ENCODE measurements at places on chromosomes 16 and 17.
A peak's percentile ranks its signal among the peaks of the same experiment; 100 is the strongest.

- no peak for DNase-seq
These were observed 136.4 kb downstream of the CDK5R1 start for GRCh38 chr17:32623196-32623595.

DNA sequence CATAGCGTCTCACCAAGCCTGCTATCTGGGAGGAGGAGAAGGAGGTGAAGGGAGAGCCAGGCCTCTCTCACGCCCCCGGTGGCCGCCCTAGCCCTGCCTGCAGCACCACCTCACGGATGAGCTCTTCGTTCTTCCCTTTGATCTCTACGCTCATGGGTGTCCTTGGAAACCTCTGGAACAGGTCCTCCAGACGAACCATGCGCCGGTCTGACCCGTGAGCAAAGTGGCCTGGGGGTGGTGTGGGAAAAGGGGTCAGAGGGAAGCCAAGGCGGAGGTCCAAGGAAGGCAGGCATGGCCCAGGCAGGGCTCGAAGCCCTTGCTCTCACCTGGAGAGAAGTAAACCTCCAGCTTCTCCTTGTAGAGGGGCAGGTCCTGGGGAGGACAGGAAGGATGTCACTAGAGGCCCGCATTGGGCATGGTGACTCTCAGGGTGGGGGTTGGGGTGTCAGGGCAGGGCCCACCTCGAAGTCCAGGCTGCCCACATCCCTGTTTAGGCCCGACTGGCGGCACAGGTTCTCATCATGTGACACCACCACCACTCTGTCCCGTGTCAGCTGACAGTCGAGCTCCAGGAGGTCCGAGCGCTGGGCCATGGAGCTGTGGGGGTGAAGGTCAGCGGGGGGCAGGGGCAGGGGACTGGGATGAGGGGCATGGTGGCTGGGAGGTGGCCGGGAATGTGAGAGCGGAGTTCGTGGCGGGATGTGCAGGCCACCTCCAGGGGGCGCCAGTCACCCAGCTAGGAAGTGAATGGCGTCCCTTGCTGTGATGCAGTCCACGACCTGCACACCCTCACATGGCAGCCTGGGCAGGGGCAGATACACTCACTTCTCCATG lies 923 bp downstream of the GDPD3 start:
- DNase-seq: peak; percentile 67

- no peak for DNase-seq
These were observed 27.1 kb downstream of the HNF1B start for GRCh38 chr17:37717627-37718323.

GRCh38 chr17:53273126-53273525 lies 549.6 kb upstream of the KIF2B start:
- DNase-seq: no peak

- DNase-seq: no peak
These were observed 342.3 kb downstream of the SNX29 start for GRCh38 chr16:12318661-12319427.

DNA sequence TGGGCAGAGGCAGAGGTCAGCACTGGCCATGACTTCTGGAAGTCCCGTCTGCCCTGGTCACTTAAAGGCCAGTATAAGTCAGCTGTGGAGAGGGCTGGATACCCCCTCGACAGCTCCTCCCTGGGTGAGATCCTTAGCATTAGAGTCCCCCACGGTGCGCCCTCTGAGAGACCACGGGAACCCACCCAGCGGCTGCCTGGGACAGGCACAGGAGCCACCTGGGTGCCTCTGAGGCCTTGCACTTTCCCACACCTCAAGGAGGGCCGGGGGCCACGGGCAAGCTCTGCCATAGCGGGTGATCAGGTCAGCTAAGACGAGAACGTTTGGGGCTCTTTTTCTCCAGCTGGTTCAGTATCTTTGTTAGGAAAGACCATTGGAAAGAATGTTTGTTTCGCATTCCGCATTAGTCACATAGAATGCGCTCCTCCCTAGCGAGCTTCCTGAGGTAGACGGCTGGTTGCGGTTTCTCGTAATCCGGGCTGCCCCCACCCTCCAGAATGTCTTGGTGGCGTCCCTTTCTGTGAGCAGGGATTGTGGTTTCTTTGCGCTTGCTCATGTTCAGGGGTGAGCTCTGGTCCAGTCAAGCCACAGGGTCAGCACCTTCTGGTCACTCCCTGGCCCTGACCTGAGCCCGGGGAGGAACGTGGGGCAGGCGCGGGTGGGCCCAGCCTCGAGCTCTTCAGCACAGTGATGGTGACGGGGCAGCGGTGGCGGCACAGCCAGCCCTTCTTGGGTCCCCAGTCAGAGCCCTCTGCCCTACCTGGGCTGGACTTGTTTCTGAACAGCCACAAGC lies 25.2 kb downstream of the NME3 start:
- DNase-seq: peak; percentile 95

DNA sequence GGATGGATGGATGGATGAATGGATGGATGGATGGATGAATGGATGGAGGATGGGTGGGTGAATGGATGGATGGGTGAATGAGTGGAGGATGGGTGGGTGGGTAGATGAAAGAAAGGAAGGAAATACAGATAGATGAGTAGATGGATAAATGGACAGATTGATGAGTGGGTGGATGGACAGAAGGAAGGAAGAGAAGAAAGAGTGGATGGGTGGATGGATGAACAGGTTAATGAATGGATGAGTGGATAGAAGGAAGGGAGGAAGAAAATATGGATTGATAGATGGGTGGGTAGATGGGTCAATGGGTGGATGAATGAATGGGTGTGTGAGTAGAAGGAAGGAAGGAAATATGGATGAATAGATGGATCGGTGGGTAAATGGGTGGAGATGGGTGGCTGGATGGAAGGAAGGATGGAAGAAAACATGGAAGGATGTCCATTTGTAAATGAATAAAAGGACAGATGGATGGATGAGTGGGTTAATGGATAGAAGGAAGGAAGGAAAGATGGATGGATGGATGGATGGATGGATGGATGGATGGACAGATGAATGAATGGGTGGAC lies 97.3 kb upstream of the TNRC6C start:
- no peak for DNase-seq

DNA sequence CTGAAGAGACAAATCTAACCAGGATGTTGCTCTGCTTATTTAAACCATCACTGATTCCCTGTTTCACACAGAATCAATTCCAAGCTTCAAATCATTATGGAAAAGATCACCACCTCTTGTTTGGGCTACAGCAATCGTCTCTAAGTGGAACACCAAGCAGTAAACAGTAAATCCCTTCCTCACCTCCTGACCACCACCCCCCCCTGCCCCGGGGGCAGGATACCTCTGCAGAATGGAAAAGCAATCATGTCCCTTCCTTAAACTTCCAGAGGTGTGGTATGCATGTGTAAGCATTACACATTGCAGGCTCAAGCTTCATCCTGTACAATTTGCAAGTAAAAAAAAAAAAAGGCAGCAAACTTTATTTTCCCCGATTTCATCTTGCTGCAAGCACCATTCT lies 373.8 kb downstream of the NPIPA8 start:
- no peak for DNase-seq

- no peak for DNase-seq
These were observed 33.8 kb upstream of the CLEC18A start for GRCh38 chr16:69917311-69917710.

DNA sequence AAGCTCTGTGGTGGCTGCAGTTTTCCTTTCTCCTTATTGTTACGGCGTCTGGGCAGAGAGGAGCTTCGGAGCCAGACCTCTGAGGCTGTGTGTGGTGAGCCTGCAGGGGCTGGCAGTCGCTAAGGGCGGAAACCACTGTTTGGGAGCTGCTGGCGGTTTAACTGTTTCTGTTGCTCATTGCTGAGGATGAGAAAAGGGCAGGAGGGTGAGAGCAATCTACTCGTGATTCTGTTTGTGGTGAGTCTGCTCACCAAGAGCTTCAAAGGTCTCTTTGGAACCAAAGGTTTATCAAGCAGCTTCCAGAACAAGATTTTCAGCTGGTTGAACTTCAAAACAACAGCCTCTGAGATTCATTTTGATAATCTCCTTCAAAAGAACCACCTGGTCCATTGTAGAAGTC lies 143.9 kb downstream of the ANKFN1 start:
- DNase-seq: no peak

DNA sequence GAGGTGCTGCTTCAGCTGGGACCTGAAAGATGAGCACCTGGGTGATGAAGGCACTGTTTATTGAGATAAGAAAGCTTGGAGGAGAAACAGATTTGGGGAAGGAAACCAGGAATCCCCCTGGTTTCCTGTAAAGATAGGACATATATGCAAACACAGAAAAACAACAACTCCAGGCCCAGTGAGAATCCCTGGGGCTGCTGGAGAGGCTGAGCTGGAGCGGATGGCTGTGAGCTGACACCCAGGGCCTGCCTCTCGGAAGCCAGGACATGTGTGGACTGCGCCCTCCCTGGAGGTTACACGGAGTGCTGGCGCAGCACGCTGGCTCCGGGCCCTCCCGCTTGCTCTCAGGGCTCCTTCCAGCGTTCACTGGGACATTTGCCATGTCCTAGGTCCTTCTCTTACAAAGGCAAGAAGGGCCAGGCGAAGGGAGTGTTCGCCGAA lies 57.5 kb downstream of the CYB5B start:
- DNase-seq: no peak

DNA sequence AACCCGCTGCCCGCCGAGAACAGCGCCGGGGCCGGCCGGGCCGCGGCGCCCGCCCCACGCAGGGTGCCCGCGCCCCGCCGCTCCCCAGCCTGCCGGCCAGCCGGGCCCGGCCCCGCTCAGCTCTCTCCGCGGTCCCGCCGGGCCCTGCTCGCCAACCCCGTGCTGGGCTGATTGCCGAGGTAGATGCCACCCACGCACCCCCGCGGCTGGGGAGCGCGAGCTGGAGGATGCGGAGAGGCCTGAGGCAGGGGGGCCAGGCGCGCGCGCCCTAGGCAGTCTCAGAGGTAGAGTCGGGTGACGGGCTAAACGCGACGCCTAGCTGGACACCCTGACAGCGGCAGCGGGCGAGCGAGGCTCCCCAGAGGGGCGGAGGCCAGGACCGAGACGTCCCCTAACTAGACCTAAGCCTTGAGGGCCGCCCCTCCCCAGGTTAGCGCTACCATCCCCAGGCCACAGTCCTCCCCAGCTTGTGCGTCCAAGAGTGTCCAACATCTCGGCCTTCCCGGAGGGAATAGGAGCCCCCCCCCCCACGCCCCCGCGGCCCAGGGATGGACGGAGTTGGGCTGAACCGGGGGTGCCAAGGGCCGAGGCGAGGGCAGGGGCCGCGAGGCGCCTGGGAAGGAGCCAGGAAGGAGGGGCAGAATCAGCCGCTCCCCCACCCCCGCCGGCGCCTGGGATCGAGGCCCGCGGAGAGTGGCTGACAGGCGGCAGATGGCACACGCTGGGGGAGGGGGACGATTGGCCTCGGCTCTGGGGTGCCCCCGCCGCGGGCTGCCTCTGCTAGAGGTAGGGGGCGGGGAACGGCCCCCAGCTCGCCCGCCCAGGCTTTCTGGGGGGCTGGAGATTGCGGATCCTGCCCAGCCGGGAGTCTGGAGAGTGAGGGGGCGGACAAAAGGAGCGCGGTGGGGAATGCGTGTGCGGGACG lies 2.5 kb upstream of the ZNF423 start:
- DNase-seq: peak; percentile 56
